HT1080 (cell line): ENCODE measurements at places on chromosomes 1 and 21.

- DNase-seq: no peak
Observed at GRCh38 chr1:54987919-54988705, 7.7 kb downstream of the TMEM61 start.

- peak; percentile 87 for DNase-seq
Observed at GRCh38 chr1:12501661-12502060, 116.3 kb downstream of the DHRS3 start.

DNA sequence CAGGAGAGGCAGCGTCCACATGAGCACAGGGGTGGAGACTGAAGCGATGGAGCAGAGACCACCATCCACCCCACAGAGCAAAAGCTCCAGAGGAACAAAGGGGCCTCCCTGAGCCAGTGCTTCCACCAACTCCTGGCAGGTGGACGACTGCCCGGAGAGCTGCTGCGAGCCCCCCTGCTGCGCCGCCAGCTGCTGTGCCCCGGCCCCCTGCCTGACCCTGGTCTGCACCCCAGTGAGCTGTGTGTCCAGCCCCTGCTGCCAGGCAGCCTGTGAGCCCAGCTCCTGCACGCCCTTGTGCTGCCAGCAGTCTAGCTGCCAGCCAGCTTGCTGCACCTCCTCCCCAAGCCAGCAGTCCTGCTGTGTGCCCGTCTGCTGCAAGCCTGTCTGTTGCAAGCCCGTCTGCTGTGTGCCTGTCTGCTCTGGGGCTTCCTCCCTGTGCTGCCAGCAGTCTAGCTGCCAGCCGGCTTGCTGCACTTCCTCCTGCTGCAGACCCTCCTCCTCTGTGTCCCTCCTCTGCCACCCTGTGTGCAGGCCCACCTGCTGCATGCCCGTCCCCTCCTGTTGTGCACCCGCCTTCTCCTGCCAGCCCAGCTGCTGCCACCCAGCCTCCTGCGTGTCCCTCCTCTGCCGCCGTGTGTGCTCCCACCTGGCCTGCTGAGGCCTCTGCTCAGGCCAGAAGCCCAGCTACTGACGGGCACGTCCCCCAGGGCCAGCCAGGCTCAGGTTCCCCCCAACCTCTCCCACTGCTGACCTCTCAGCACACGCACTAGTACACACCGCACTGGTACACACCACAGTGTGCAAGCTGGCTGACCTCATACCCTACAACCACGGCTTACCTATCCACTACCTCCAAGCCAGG, 5.4 kb downstream of the KRTAP10-12 start:
- DNase-seq: no peak

GRCh38 chr1:22808676-22809483, 98.2 kb downstream of the EPHB2 start:
- no peak for DNase-seq

- no peak for DNase-seq
Observed at GRCh38 chr1:21524686-21525339, 15.6 kb downstream of the ALPL start.

DNA sequence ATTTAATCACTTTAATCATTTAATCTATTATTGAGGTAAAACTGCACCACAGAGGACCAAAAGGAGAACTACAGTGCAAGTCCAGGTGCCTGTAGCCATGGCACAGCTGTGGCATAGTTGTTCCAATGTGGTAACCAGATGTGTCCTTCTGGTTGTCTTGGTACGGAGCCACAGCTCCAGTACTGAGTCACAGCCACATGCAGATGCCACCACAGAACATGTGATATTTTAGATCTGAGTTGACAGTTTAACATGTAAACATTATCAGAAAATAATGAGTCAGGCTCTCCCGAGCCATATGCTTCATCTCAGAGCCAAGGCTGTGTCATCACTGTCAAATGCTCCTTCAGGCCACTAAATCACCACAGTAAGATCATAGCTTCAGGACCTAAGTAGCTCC, 56.4 kb upstream of the RGS7 start:
- DNase-seq: peak; percentile 87

GRCh38 chr1:6259491-6260362, 1.2 kb downstream of the GPR153 start:
- DNase-seq: peak; percentile 65

DNA sequence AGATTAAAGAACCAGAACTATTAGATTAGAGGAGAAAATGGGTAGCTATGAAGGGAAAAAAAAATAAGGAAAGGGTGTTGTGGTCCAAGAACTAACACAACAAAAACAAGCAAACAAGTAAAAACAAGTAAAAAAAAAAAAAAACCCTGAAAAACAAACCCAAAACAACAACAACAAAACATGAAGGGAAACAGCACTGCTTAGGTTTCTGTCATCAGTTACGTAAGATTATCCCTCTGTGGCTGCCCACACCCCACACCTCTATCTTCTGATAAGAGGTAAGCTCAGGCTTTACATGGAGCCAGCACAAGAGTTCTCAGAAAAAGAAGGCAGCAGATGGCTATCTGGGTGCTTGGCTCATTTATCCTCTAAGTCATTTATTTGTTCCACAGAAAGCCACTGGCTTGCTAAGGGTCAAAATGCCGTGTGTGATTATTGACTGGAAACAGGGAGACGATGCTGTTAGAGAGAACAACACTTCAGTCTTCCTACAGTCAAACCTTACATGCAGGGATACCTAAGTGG, 57.5 kb downstream of the KIAA0319L start:
- DNase-seq: no peak

DNA sequence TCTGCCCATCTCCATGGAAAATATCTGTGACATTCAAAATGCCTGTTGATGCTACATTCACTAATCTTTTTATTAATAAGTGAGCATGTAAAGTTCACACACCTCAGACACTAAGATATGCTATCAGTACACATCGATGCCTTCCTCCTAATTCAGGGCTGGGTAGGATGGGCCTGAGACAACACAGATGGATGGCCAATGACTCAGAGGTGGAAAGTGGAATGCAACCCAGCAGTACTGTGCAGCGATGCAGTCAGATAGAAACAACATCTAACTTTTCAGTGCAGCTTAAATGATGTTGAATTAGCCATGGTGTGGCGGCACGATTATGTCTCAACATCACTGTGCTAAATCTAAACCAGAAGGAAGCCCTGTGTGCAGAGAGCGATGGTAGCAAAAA, 161.6 kb upstream of the KCNJ15 start:
- no peak for DNase-seq

DNA sequence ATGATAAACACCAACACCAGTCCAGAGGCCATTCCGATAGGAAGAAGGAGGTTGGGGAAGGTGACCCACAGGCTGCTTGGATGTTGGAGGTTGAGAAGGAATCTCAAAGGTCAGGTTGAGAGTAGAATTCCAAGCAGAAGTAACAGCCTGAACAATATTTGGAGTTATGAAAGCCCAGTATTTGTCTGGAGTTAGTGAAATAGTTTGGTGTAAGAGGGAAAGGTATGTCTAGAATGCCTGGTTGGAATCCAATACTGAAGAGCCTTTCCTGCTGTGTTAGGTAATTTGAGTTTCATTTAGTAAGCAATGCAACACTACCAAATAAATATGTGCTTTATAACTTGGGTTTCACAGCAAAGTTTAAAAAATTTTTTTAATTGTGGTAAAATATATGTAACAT, 70.5 kb upstream of the MCOLN3 start:
- DNase-seq: no peak

DNA sequence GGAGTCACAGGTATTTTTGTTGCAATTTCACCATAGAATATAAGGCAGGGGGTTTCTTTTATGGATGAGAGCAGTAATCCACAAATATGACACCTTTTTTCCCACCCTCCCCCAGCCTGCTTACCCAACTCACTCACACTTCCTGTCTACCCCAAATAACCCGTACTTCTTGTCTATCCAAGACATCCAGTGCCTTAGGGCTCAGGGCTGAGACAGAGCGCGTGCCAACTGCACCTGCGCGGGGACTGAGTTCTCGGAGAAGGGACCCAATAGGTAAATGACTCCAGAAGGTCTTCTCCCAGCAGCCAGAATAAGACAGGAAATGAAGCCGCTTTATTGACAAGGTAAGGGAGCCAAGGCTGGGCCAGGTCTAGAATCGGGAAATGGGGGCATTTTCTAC, 369.1 kb downstream of the SIPA1L2 start:
- no peak for DNase-seq

- no peak for DNase-seq
Observed at GRCh38 chr1:86616871-86617270, 70.0 kb downstream of the CLCA4 start.

DNA sequence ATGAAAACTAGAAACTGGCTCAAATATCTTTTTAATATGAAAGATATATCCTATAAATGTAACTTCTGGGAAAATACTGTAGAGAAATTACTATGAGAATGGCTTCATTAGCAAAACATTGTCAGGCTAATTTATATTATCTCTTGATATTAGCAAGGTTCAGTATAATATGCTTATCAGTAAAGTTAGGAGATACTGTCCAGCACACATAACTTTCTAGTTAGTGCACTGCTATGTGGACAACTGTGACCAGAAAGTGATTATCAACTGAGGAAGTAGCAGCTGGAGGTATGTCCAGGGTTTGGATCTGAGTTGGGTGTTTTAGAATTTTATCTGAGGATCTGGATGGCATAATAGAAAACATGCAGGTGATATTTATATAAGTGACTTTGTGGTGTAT, 7.5 kb downstream of the LRRC8C start:
- DNase-seq: no peak

DNA sequence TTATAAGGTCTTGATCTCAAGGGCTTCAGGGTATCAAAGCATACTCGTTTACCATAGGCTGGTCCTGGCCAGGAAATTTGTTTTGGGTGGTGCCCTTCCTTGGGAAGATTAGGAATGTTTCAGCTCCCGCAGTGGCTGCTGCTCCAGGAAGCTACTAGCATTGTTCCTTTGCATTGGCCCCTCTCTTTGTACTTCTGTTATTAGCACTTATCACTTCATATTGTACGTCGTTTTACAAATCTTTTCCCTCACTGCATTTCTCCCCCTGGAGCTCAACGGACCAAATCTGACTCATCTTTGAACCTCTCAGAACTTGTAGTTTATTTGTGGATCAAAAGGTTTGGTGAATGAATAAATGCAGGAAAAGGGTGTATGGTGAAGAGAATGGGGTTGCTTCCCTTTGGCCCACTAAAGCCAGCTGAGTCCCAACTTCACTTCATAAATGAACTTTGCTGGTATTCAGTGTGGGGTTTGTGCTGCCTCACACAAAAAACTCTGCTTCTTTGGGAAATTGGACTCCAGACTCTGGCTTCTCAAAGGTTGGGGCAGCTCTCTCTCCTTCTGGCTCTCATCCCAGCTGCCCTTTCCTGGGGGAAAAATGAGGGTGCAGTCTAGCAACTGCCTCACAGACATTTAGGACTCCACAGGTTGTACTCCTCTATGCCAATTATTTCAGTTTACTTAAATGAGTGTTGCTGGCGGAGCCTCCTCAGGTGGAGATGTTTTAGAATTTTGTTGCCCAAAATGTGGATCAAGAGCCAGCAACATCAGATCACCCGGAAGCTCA, 5.9 kb downstream of the GNAT2 start:
- DNase-seq: no peak

DNA sequence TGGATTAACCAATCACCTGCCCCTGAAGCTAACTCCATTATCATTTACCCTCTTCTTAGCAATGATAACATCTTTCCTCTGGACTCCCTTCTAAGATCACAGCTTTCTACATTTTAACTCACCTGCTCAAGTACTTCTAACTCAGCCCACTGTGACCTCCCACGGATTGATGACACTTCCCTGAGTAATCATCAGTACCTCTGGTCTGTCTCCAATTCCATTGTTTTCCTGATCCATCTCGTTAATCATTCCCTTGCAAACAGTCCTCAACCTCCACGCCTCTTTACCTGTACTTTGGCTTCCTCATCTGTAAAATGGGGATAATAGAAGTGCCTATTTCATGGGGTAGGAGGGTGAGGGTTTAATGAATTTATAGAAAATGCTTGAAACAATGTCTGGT, 195.3 kb upstream of the APP start:
- DNase-seq: no peak

- DNase-seq: no peak
Observed at GRCh38 chr1:3021801-3022401, 634 bp downstream of the ACTRT2 start.

- DNase-seq: no peak
Observed at GRCh38 chr1:62142496-62142895, 52.2 kb upstream of the L1TD1 start.
